ENCODE measurements at places on chromosomes 3 and 15.

- no peak for DNase-seq
Measured at GRCh38 chr3:73727117-73727821, 102.5 kb upstream of the PDZRN3 start.

GRCh38 chr3:193814166-193814892 is 221.3 kb downstream of the OPA1 start:
- DNase-seq: no peak

- DNase-seq: no peak
Measured at GRCh38 chr3:194849166-194849875, 163.6 kb downstream of the FAM43A start.

DNA sequence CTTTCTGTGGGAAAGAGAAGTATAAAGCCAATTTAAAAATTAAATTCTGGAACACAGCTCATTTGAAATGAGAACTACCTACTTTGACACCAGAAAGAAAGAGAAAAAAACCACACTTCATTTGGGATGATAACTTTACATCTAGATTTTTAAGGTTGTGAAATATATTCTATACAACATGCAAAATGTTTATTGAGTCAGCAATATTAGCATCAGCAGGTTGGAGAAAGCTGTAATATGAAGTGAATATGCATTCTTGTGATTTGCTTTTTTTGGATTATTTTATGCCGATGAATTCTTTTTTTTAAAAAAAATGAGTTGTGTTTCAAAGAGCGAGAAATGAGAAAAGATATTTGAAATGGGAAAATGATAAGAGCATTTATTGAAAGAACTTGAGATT is 307.0 kb upstream of the DPPA4 start:
- no peak for DNase-seq

DNA sequence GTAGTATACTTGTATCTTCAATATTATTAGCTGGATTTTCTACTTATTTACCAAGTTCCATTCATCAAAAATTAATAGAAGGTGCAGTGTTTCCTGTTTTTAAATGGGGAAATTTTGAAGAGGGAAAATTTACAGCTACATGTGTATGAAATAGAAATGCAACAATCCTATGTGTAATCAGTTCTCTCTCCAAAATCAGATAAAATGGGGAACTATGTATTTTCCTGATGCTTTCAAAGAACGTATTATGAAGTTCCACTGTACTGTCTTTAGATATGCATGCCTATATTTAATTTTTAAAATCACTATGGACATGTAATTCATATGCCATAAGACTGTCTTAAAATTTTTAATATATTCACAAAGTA is 43.4 kb downstream of the DCUN1D1 start:
- DNase-seq: no peak

GRCh38 chr3:149197669-149198068 is 24.0 kb downstream of the CP start:
- no peak for DNase-seq

GRCh38 chr15:25716414-25717126 is 146.6 kb downstream of the ATP10A start:
- no peak for DNase-seq

DNA sequence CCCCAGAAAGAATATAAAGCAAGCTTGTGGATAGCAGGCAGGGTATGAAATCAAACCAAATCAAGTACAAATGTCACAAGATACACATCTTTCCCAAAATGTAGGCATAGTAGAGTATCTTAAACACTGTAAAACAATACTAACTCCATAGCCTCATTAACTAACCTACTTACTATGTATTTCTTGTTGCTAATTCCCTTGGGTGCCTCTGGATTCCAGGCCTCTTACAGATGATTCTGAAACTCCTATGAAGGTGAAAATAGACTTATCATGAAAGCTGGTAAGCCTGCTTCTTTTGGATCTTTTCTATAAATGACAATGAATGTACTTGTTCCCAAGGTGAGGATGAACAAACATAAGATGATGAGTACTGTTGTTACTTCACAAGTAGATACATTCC is 93.8 kb downstream of the FRMD5 start:
- no peak for DNase-seq

- no peak for DNase-seq
Measured at GRCh38 chr3:104244680-104245220, 1122.0 kb upstream of the ALCAM start.

GRCh38 chr3:108088146-108088545 is 2.7 kb downstream of the CD47 start:
- DNase-seq: no peak

GRCh38 chr3:123861081-123861836 is 22.9 kb downstream of the MYLK start:
- no peak for DNase-seq

GRCh38 chr3:185176750-185177359 is 24.0 kb upstream of the C3orf70 start:
- no peak for DNase-seq

- peak; percentile 36 for DNase-seq
Measured at GRCh38 chr3:42013691-42014457, 52.0 kb upstream of the ULK4 start.

GRCh38 chr3:127025456-127025855 is 42.5 kb downstream of the PLXNA1 start:
- DNase-seq: no peak

DNA sequence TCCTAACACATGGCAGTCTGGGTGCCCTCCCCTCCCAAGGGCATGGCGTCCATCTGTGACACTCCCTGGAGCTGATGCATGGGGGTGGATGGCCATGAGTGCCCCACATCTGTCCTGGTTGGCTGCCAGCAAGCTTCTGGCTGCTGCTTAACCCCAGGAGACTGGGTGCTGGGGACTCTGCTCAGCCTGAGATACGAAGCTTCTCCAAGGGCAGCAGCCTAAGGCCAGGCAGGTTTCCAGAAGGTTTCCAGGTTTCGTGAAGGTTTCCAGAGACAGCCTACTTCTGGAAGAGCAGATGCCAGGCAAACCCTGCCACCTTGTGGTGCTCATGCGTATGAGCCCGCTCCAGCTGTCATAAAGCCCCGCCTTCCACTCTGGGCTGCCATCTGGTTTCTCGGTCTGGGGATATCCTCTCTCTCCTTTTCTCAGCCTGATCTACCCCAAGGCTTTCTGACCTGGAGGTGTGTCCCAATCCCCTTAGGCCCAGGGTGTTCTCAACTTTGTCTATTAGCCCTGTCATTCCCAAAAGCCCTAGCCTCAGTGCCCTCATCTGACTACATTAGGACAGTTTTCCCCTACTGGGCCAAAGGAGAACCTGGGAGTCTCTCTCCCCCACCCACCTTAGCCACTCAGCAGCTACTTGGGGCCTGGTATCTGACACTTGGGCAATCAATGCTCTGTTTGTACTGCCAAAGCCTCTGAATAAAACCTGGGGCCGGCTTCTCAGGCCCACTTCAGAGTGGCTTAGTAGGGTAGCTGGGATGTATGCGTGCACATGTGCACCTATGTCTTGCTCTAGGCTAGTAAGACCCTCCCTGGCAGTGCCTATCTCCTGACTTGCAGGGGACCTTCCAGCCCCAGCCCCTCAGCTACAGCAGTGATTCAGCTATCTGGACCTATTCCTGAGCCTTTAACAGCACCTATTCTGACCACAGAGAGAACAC is 12.0 kb downstream of the MRPL46 start:
- DNase-seq: peak; percentile 64

GRCh38 chr3:141680620-141681389 is 57.3 kb upstream of the RNF7 start:
- DNase-seq: no peak

DNA sequence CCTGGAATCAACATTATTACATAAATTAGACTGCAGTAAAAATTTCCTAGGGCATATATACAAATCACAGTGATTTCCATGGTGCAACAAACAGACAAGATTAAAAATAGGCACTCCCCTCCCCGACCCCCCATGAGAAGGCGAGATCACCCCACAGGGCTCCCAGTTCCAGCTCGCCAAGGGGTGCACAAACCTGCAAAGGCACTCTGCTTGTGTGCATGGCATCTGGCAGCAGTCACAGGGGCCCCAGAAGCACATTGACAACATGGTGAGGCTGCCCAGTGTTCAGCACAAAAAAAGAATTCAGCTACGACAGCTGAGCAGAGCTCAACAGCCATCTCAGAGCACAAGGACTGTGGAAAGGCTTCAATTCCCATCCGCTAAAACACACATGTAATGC is 19.2 kb upstream of the CERS3 start:
- DNase-seq: no peak

DNA sequence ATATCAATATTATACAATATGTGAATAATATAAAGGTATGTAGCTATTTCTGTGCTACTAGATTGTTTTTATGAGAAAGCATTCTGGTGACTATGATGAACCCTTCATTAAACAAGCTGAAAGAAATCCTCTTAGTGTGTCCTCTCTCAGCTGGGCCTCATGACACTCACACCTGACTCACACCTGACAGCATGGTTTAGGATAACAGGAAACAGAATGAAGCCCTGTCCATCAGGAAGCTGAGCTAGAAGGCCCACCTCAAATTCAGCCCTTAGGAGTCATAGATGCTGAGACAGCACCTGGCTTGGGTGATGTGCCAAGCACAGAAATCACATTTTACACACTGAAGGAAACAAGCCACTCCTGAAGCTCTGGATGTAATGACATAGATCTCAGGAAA is 30.8 kb downstream of the CHCHD4 start:
- no peak for DNase-seq

DNA sequence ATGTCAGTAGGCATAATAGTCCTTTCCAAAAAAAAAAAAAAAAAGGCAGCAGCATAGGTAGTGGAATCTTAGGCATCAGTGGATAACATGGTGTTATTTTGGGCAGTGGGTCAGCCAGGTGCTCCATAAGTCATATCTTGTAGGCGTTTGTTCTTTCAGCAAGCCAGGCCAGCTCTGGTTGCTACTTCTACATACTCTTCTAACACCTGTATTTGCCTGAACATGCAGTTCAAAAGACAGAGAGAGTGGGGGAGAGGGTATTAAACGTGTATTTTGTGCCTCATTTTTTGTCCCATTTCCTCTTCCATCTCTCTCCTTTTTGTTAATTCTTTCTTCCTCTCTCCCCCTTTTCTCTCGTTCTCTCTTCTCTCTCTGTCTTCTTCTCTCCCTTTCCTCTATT is 110.4 kb downstream of the TPRG1 start:
- DNase-seq: no peak

DNA sequence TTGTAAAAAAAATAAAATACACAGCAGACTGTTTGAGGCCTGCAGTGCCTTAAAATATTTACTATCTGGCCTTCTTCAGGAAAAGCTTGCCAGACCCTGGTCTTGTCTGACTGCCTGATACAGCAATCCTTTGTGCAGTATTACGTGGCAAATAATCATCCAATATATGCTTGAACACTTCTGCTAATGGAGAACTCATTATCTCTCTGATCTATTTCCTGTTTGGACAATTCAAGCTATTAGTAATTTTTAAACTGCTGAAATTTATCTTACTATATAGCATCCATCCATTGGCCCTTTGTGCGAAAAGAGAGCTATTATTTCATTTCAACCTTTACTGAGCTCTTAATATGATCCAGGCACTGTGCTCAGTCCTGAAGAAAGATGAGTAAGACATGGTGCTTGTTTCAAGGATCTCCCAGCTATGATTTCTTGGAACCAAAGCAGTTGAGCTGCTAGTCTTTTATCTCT is 15.9 kb downstream of the ATG7 start:
- DNase-seq: no peak

DNA sequence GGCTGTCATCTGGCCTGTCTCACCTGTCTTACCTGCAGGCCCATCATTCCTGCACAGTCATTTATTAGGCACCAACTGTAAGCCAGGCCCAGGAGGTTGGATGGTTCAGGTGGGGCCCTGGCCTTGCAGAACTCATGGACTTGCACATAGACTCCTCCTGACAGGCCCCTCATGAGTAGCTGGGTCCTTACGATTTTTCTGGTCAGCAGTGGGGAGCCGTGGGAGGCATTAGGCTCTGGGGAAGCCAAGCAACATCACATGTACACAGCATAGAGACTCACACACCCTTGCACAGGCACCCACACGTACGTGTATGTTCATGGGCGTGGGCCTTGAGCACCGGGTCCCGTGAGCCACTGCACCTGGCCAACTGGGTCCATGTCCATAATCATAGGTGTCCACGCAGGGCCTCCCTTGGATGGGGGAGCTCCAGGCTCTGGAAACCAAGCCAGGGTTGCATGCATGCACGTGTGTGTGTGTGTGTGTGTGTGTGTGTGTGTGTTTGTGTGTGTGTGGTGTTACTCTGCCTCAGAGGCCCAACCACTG is 20.3 kb downstream of the CISH start:
- no peak for DNase-seq

- DNase-seq: no peak
Measured at GRCh38 chr3:195565716-195566115, 18.0 kb downstream of the APOD start.

GRCh38 chr15:53910236-53910849 is 67.9 kb upstream of the UNC13C start:
- no peak for DNase-seq

GRCh38 chr15:65952391-65953053 is 83.2 kb downstream of the RAB11A start:
- DNase-seq: peak; percentile 72

- DNase-seq: no peak
Measured at GRCh38 chr3:127107491-127108375, 85.2 kb upstream of the PRR23E start.

GRCh38 chr3:126110431-126111125 is 26.7 kb upstream of the SLC41A3 start:
- DNase-seq: no peak

GRCh38 chr3:38102444-38102814 is 34.5 kb downstream of the ACAA1 start:
- no peak for DNase-seq

Measured in HuH-7 (cell line).